ENCODE measurements at places on chromosomes 6 and 20.

DNA sequence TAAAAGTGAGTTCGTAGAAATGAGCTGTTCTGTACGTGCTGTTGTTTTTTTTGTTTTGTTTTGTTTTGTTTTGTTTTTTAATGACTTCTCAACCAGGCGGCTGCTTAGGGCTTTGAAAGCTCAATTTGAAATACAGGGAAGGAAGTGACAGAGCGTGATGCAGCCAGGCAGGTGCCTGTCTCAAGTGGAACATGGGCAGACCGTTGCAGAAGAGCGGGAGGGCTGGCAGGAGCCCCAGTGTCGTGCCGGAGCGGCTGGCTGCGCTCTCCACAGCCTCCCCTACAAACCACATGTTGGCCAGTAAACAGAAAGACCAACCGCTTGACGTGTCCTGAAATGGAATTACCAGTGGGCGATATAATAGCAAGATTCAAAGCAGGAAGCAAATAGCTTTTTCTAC lies 164.9 kb upstream of the RREB1 start:
- no peak for DNase-seq

GRCh38 chr6:165042912-165043311 lies 266.5 kb downstream of the C6orf118 start:
- DNase-seq = no peak

DNA sequence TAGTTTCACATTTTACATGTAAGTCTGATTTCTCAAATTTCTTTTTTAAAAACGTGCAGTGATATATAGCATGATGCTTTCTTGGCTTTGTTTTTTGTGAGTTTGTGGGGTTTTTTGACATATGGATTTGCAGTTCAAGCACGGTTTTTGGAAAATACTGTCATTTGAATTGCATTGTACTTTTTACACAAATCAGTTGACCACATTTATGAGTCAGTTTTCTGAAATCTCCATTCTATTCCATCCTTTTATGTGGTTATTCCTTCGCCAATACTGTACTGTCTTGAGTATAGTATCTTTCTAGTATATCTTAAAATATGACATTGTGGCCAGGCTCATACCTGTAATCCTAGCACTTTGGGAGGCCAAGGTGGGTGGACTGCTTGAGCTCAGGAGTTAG lies 890.0 kb upstream of the CITED2 start:
- no peak for DNase-seq

DNA sequence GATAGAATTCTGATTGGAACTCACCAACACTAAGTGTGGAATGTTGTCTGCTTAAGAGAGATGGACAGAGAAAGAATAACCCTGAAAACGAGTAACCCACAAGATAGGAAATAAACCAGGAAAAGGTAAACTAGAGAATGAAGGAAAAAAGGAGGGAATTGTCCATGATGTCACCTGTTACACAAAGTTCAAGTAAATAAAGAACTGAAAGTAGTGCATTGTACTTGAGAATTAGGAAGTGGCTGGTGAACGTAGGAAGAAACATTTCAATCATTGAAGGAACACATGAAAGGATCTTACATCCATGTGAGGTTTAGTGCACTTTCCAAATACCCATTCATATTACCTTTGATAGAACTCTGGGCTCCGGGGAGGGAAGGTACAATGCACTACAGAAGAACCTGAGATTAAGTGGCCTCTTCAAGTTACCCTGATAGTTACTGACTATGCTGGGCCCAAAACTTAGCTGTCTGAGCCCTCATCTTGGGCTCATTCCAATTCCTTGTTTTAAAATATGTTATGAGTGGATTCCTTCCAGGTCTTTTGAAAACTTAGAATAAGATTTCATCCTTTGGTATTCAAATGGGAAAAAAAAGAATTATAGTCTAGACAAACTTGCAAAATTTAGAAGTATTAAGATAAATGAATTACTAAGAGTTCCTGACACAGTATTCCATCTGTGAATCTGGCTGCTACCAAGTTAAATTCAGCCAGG lies 1.1 kb upstream of the STX7 start:
- DNase-seq = no peak

DNA sequence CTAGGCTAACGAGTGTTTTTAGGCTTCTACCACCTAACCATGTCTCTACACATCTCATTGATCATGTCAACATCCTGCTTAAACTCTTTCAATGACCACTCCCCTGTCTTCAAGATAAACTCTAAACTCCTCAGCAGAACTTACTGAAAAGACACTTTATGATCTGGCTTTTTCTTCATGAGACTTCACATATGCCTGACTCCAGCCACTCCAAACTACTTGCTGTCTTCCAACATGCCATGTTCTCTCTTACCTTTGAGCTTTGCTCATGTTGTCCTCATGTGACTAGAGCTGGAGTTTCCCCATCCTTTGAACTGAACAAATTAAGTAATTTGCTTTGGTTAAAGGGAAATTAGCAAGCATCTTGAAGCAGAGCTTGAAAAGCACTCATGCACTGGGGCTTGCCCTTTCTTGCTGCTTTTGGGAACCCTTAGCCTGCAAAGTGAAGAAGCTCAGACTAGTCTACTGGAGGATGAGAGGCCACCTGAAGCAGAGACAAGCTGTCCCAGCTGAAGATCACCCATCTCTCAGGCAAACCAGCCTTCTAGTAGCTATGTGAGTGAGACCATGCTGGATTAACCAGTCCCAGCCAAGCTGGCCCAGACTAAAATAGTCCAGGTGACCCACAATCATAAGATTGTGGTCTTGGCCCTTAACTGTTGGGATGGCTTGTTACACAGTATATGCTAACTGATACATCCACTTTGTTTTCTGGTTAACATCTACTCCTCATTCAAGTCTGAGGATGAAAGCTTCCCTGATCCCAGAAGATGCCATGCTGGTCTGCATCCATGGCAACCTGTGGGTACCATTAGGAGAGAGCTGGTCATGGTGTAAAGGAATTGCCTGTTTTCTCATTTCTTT lies 235.8 kb downstream of the GMPR start:
- DNase-seq = no peak

- DNase-seq = no peak
These were observed 40.8 kb upstream of the EPB41L1 start for GRCh38 chr20:36113566-36114250.

DNA sequence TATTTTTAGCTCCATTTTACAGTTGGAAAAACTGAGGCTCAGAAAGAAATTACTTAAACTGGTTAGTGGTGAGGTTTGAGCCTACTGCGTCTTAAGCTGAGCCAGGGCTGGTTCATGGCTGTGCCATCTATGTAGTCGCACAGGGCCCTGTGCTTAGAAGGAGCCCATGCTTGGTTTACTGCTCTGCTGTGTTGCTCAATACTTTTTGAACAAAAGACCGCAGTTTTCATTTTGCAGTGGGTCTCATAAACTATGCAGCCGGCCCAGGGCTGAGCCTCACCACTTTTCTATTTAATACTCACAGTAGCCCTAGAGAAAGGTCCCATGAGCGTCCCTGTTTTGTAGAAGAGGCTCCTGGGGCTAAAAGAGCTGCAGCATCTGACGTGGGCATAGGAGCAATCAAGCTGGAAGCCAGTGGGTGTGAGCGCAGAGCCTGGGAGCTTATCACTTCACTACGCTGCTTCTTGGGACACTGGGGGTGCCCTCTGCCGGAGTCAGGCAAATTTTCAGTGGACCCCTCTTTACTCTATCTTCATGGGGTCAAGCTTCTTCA lies 501 bp downstream of the SIRPB2 start:
- no peak for DNase-seq

DNA sequence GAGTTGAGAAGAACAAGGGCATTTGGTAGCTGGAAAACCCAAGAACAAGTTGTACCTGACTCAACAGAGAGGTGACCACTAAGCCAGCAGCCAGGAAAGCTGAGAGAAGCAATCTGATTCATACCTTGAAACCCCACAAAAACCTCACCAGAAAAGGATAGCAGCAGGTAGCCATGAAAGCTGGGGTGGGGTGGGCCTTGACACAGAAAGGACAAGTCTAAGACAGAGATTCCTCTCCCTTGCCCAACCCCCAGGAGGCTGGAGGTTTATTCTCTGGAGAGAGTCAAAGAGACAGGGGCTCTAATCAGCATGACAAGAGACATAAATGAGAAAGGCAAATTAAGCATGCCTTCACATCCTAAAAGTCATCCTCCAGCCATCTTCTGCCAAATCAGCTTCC lies 151.7 kb upstream of the DST start:
- no peak for DNase-seq

- DNase-seq = no peak
These were observed 70.5 kb upstream of the ADTRP start for GRCh38 chr6:11848852-11849731.

DNA sequence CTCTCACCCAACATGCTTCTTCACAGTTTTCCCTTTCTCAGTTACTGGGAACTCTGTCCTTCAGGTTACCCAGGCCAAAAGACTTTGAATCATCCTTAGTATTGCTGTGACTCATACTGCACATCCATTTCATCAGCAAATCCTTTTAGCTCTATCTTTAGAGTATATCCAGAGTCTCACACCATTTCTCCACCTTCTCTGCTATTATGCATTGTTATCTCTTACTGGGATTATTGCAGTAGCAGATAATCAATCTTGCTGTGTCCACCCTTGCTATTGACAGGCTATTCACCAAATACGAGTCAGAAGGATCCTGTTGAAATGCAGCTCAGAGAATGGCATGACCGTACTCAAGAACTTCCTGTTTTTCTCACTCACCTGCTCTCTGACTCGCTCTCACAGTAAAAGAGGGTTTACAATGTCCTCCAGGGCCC lies 57.3 kb downstream of the BCKDHB start:
- no peak for DNase-seq

- peak; percentile 60 for DNase-seq
These were observed 88.2 kb downstream of the PREX1 start for GRCh38 chr20:48739395-48740291.

- no peak for DNase-seq
These were observed 36.6 kb upstream of the SSTR4 start for GRCh38 chr20:22998476-22998875.

DNA sequence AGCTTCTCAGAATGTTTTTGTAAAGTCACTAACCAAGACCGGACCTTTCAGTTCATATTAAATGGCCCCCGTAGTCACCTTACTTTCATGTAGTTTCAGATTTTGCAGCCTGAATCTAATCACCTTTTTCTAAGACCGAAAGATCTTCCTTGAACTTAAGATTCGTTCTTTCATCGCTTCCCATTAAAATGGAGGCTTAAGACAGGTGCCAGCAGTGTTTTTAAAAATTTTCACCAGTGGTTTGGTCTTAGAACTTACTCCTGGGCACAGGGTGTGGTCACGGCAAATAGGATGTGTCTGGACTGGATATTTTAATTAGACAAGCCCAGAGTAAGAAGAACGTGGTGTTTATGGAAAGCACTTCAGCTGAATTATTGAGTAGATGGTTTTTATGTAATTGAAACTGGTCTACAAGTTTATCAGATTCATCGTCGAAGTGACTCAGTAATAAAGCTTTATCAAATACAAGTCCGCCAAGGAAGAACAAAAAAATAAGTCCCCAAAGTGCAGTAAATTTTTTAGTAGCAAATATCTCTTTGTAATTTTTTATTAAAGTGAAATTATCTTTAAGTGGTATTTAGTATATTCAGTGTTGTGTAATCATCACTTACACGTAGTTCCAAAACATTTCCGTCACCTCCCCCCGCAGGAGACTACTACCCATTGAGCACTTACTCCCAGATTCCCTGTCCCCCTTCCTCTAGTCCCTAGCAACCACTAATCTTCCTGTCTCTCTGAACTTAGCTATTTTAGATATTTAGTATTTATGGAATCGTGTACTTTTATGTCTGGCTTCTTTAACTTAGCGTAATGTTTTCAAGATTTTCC lies 868 bp downstream of the SRSF3 start:
- peak; percentile 8 for DNase-seq

DNA sequence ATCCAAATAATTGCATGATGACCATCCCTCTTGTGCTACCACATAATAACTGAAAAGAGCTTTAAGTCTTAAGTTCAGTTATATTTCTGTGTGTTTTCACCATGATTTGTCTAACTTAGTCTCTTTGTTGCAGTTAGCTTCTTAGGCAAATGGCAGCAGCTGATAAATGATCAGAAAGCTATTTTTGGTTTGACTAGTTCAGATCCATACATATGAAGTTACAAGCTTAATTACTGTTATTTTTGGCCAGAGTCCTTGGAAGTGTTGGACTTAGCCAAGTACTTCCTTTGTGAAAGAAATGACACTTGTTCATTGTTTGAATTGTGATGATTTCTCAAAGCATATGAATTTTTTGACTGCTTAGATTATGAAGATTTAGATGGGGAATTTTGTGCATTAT lies 54.2 kb downstream of the HIVEP1 start:
- no peak for DNase-seq

DNA sequence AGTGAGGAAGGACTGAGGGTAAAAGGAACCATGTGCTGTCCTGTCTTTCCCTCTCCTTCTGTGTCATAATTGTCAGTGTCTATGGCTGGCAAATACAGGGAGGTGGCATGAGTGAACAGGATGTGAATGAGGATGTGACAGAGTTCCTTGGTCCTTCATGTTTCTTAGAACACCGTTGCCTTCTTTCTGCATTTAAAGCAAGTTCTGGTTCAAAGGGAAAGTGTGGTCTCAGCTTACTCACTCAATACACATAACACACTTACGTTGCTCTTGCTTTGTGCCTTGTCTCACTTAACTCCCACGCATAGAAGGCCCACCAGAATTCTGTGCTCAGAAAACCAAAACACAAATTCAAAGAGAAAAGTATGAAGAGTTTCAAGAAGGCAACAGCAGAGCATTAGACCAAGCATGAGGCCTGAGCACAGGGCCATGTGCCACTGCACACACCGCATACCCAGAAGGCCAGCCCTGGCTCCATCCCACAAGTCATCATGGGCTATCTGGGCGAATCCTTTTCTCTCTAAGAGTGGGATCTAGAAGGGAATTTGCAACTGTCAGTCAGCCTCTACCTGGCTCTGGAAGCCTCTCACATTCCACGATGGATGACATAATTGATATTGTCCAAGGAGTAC lies 38.9 kb upstream of the SAYSD1 start:
- DNase-seq = no peak

GRCh38 chr20:50567860-50568548 lies 57.8 kb downstream of the PTPN1 start:
- no peak for DNase-seq

GRCh38 chr20:21465799-21466198 lies 48.1 kb downstream of the NKX2-2 start:
- DNase-seq = no peak

- DNase-seq = no peak
These were observed 123.1 kb downstream of the KLHL32 start for GRCh38 chr6:97047473-97048201.

GRCh38 chr6:142952614-142953013 lies 7.6 kb upstream of the HIVEP2 start:
- DNase-seq = no peak

GRCh38 chr6:49888742-49889431 lies 22.6 kb upstream of the CRISP1 start:
- DNase-seq = no peak

DNA sequence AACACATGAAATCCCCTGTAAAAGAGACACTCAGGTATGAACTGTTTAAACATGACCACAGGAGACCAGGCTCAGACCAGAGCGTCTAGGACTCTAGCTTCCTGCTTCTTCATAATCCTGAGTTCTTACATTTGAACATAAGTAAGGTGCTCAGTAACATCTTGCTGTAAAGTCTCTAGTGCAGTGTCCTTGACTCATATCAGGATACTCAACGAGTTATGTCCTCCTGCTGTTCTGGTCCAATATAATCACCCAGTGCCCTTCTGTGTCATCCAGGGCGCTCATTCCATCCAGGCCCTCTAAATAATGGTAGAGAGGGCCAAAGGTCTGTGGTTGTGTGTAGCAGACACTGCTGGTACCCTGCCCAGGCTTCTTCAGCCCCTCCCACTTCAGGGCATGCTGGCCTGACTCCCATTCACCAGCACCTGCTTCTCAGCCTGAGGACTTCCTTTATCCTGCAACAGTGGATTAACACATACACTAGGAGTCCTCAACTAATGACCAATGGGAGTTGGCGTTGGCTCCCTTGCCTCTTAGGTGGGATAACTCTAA lies 66.8 kb upstream of the MOCS1 start:
- no peak for DNase-seq
